Activated CD4-positive, alpha-beta T cell treated with anti-CD3 and anti-CD28 coated beads for 36 hours (primary cell): ENCODE measurements at places on chromosomes 3 and 15. TPM values are rescaled to one million over a fixed set of nuclear protein-coding genes. Genes with fewer than 3 reads are reported as not detected.

Gene GRK7
- total RNA-seq, result not detected

Gene RLBP1
- total RNA-seq, result not detected

Gene KNG1
- not detected for total RNA-seq

Gene PLA2G4E
- not detected for total RNA-seq

Gene UACA
- total RNA-seq, result 6.6 TPM

- DNase-seq, result no peak
Measured at GRCh38 chr15:52137432-52138357, 25.1 kb upstream of the BCL2L10 start.

DNA sequence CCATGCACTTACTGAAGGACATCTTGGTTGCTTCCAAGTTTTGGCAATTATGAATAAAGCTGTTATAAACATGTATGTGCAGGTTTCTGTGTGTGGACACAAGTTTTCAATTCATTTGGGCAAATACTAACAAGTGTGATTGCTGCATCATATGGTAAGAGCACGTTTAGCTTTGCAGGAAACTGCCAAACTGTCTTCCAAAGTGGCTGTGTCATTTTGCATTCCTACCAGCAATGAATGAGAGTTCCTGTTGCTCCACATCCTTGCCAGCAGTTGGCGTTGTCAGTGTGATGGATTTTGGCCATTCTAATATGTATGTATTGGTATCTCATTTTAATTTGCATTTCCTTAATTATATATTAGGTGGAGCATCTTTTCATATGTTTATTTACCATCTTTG lies 280.1 kb downstream of the SV2B start:
- no peak for DNase-seq

GRCh38 chr15:66646799-66647198 lies 55.2 kb upstream of the SMAD6 start:
- no peak for DNase-seq

DNA sequence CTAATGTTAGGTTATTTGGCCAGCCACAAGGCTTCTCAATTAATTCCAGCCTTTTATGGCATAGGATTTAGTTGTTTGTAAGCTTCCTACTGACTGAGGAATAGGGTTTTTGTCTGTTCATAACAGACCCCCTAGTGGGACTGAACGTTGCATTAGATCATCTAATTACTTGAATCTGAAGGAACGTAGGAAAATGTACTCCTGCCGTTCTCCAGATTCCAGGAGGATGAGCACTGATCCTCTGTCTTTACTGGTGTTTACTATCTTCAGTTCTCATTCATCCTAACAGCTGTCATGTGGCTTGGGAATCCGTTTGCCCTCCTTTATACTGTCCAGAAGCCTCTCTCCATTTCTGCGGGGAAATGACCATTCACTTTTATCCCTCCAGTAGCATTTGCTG lies 52.7 kb downstream of the RAD54L2 start:
- no peak for DNase-seq

- DNase-seq, result no peak
Measured at GRCh38 chr15:23384371-23384770, 29.8 kb downstream of the GOLGA8S start.

GRCh38 chr3:180932819-180933218 lies 20.3 kb downstream of the FXR1 start:
- DNase-seq, result no peak

DNA sequence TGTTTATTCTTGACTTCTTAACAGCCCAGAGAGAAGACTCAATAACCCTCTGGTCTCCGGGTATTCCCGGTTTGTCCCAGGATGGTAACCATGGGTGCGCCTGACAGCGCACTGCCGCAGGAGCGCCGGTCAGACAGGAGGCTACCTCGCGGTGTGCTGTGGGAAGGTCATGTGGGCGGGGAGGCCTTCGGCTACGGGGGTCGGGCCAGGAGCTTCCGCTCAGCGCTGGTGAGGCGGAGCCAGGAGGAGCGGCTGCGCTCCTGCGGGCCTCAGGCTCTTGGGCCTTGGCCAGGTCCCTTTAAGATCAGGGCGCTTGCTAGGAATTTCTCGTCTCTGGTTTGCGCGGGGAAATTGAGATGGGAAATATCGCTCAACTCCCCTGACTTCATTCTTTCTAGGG lies 182.3 kb upstream of the NDN start:
- DNase-seq, result no peak

GRCh38 chr3:154129625-154130024 lies 8.4 kb downstream of the ARHGEF26 start:
- DNase-seq, result no peak

DNA sequence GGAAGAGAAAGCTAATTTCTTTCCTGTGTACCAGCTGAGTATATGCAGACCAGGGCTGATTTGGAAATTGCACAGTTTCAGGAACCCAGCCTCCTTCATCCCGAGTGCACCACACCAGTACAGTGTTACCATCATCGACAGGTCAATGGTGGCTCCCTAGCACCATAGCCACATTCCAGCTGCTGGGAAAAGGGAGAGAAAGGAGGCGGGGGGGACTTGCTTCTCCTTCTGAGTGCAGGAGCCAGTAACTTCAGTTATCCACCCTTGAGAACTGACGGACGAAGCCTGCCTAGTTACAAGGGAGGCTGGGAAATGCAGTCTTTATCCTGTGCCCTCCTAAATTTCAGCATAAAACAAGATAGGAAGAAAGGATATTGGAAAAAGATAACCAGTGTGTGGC lies 129.7 kb upstream of the PRICKLE2 start:
- DNase-seq, result no peak

GRCh38 chr3:57605683-57606082 lies 8.5 kb upstream of the ARF4 start:
- DNase-seq, result no peak
